Stimulated activated CD4-positive, alpha-beta T cell treated with anti-CD3 and anti-CD28 coated beads, Interleukin-1b, Interleukin-23, amount 100 ng/mL, for 1 hour (primary cell): ENCODE measurements at places on chromosomes 5 and 9.

- no peak for DNase-seq
Measured at GRCh38 chr9:87535817-87536539, 38.3 kb downstream of the DAPK1 start.

DNA sequence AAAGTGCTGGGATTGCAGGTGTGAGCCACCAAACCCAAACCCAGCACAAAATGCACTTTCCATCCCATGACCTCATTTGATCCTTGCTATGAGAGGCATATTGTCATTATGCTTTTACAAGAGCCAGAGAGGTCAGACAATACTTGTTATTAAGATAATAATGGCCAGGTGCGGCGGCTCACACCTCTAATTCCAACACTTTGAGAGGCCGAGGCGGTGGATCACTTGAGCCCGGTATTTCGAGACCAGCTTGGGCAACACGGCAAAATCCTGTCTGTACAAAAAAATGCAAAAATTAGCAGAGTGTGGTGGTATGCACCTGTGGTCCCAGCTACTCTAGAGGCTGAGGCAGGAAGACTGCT is 55.9 kb upstream of the IL17B start:
- DNase-seq = no peak

- DNase-seq = no peak
Measured at GRCh38 chr9:127360829-127361228, 36.1 kb upstream of the SLC2A8 start.

DNA sequence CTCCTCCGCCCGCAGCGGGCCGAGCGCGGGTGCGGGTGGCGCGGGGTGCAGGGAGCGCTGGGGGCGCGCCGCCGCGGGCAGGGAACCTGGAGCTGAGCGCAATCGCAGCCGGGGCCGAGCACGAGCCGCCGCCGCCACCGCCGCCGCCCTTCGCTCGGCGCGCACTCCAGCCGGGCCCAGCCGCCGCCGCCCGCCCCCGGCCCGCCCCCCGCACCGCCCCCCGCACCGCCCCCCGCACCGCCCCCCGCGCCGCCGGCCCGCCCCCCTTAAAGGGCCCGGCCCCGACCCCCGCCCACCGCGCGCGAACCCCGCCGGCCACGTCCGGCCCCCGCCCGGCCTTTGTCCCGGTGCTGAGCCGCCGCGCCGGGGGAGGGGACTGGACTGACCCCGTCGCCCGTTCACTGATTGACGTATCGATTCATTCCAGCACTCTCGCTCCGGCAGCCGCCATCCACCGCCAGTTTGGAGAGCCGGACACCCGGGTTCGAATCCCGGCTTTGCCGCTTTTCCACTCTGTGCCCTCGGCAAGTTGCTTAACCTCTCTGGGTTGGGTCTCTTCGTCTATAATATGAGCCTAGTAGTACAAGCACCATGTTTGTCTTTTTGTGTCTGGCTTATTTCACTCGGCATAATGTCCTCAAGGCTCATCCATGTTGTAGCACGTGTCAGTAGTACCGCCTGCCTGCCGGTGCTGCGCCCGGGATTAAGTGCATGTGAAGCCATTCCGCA is at the start of gene SH3PXD2B:
TSS of gene SH3PXD2B (minus strand) at position 168 of the 729 bp plus-strand sequence. CDS start 173 bp downstream, outside the sequence.
- no peak for DNase-seq
